ENCODE measurements at places on chromosomes 4 and X.

- peak; percentile 33 for DNase-seq
These were observed 175.5 kb downstream of the DHRSX start for GRCh38 chrX:2325076-2325784.

- no peak for DNase-seq
These were observed 190.5 kb downstream of the PACRGL start for GRCh38 chr4:20890761-20891160.

- DNase-seq, result no peak
These were observed 510.6 kb upstream of the DIPK2B start for GRCh38 chrX:45711231-45711630.

DNA sequence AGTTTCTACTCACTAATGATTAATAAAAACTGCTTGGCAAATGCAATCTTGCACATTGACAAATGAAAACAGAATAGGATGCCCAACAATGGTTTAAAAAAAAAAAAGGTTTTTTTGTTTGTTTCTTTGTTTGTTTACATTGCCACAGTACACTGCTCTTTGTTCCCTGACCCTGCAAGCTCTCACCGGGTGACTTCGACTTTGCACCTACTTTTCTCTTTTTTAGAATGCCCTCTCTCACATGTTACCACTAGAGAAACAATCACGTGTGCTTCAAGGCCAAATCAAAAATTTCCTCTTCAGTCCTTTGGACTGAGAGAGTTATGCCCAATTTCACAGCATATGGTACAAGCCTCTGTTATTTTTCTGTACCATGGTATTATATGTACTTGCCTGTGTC lies 101.5 kb downstream of the DMD start:
- DNase-seq, result no peak

- no peak for DNase-seq
These were observed 137.7 kb upstream of the ZIC3 start for GRCh38 chrX:137428221-137428661.

DNA sequence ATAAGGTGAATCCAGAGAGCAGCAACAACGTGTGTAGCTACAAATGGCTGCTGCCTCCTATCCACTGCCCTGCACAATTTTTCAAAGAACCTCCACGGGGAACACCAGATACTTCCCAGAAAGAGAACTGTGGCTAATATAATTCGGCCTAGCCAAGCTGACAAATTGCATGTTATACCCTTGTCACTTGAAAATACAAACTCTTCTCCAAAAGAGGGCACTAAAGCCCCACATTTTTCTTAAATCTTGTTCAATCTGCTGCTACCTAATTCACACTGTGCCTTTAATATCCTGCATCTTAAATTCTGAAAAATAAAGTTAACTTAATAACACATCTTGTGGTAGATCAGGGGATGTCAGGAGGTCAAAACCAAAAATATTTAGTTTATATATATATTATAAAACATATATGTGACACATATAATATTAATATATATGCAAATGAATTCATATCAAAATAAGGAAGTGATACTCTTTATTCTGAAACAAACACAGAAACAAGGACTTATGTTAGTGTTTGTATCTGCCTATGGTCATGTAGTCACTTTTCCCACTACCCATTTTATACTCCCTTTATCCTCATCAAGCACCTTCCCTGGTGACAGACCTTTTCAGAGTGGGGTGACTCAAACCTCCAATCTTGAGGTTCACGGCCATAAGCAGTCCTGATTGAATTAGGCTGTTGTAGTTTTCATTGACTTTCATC lies 24.1 kb downstream of the CT45A1 start:
- DNase-seq, result no peak

DNA sequence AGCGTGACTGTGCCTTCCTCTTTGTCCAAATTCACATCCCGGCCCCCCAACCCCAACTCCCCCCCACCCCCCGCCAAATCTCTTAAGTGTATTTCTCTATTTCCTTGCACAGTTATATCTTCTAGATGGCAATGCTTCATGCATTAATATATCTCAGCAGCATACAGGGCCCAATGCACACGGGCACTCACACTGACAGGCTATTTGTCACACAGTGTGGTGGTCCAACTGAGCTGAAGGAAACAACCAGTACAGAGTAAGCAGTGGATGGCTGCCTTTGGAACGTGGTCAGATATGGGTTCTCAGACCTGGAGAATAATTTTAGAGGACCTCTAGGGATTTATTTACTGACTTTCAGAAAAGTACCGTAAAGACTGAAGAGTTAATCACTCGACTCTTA lies 681 bp downstream of the EXOC1 start:
- DNase-seq, result no peak

DNA sequence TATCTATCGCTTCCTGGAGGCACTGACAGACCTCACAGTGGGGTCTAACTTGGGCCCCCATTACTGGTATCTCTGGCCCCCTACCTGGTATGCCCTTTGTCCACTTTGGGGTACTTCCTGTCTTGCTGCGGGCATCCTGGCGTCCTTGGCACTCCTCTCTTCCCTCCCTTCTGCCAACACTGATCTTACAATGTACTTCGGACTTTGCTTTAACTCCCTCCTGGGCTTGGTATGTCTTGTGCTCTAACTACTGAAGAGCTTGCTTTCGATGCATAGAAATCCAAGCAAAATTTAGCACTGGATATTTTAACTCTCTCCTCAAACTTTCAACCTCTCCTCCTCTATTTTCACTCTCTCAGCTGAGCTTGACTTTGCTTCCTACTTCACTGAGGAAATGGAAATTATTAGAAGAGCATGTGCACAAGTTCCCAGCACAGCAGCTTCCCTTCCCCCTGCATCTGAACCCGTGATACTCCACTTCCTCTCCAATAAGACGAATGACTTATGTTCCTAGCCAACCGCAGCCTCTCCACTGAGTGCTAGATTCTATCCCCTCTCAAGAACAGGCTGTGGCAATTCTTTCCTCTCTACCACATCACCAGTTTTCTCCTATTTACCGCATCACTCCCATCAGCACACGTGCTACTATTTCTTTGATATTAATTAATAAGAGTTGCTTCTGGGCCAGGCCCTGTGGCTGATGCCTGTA lies 52.9 kb downstream of the SUPT20HL2 start:
- no peak for DNase-seq

DNA sequence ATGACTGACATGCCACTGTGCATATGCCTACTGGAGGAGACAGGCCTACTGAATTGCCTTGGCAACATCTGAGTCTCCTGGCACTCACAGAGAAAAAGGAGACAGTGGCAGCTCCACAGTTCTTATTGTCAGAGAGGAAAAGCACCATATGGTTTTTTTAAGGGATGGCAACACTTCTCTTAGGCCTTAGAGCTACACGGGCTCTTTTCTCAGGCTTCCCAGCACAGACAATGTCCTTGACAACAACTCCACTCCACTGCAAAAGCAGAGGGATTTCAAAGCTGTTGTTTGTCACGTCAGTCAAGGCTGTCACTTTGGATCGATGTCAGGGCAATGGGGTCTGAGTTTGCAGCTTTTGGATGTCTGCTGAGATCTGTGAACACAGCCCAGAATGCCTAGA lies 4.7 kb upstream of the CLCN4 start:
- no peak for DNase-seq

DNA sequence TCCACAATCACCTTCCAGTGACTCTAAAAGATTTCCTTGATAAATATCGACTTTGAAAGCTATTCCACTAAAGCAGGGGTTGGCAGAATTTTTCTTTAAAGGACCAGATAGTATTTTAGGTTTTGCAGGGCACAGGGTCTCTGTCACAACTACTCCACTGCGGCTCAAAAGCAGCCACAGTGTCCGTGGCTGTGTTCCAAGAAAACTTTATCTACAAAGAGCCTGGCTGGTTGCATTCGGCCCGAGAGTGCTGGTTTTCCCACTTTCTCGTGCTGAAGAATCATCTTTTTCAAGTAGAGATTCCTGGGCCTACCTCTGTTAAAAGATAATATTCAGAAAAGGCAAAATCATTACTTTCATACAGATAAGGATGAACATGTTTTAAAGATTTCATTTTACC lies 55.6 kb downstream of the TSPAN7 start:
- no peak for DNase-seq

- DNase-seq, result no peak
These were observed 21.9 kb downstream of the PLS3 start for GRCh38 chrX:115582616-115583495.

GRCh38 chr4:125169192-125169591 lies 145.6 kb upstream of the FAT4 start:
- no peak for DNase-seq
